ENCODE measurements at places on chromosomes 11 and 22. TPM values are rescaled to one million over a fixed set of nuclear protein-coding genes. Genes with fewer than 3 reads are reported as not detected.

SCYL1 gene
- 83.9 TPM for total RNA-seq

TMPRSS4 gene
- 10.9 TPM for total RNA-seq

OR52A1 gene
- total RNA-seq: not detected

MFRP gene
- total RNA-seq: not detected

GRCh38 chr11:21179770-21180169 lies 510.4 kb downstream of the NELL1 start:
- no peak for DNase-seq
- H3K36me3 ChIP-seq: no peaks in the 10 kb centered on the region
- no peak overlapping the region for H3K27ac ChIP-seq
- H3K4me1 ChIP-seq: peaks cover 9% of the 10 kb centered on the region
- no peak overlapping the region for H3K4me3 ChIP-seq

Measured in hepatocyte (in vitro differentiated cells).